ENCODE measurements at places on chromosomes 3 and 15.

- DNase-seq, result no peak
Observed at GRCh38 chr15:75702436-75702835, 10.2 kb downstream of the CSPG4 start.

GRCh38 chr15:25990220-25990619 lies 127.1 kb upstream of the ATP10A start:
- no peak for DNase-seq

GRCh38 chr3:55893045-55893664 lies 406.0 kb upstream of the WNT5A start:
- no peak for DNase-seq

DNA sequence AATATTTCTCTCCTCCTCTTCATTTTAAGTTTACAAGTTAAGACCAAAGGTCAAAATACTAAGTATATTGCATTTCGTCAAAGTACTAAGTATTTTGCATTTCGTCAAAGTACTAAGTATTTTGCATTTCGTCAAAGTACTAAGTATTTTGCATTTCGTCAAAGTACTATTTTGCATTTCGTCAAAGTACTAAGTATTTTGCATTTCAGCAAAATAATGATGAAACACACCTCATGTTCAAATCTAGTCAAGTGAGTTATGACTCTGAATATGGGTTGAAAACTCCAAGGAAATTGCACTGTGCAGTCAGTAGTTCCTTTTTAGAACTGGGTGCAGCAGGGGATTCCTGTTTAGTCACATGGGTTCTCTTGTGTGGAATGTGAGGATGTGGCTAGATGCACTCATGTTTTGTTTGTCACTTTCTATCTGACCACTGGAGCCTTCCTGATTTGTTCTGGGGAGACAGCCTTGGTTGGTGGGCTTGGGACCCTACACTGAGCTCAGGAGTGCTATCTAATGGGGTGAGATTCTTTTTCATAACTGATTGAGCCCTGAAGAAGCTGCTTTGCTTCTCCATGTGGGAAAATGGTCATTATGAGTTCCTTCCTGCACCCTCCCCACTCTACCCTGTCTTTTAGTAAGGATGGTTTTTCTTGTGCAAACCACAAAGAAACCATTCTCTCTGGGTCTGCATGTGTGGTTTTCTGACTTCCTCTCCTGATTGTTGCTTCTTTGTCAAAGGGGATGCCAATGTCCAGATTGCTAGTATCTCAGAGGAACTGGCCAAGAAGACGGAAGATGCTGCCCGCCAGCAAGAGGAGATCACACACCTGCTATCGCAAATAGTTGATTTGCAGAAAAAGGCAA lies 73.4 kb downstream of the CCK start:
- DNase-seq, result no peak

- no peak for DNase-seq
Observed at GRCh38 chr15:61750271-61751084, 309.8 kb downstream of the VPS13C start.

Measured in activated CD4-positive, alpha-beta T cell treated with anti-CD3 and anti-CD28 coated beads, Interleukin-2, amount 10 ng/mL, durations not matched to agents 7 days and 5 days (primary cell).